ENCODE measurements at places on chromosomes 6 and 20.

DNA sequence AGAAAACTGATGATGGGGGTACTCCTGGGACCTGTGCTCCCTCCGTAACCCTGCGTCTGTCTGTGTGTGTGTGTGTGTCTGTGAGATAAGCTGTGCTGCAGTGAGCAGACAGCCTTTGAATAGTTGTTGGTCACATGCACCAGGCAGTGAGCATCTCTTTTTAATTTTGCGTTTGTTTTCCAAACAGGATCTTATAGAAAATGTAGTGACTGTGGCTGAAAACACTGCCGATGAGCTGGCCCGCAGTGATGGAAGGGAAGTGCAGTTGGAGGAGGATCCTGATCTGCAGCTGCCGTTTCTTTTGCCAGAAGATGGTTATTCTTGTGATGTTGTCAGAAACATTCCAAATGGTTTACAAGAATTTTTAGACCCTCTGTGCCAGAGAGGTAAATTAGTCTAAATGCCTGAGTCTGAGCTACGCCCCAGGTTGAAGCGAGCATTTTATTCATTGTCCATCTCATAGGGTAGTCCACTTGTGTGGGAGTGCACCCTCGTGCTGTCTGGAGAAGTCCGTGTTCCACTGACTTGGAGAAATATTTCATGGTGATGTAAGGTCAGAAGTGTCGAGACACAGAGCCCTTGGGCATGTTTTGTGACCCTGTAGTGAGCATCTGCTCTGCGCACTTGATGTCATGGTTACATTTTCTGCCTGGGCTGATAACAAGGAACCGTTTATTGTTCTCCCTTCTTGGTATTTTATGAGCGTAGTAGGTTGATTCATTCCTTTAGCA lies 78.8 kb upstream of the KIF25 start:
- DNase-seq: no peak

GRCh38 chr6:136226027-136226673 lies 24.0 kb downstream of the MTFR2 start:
- DNase-seq: peak; percentile 73

- DNase-seq: peak; percentile 69
Observed at GRCh38 chr20:47231382-47232039, 125.0 kb downstream of the ZMYND8 start.

- DNase-seq: peak; percentile 56
Observed at GRCh38 chr20:54649511-54649962, 174.1 kb downstream of the DOK5 start.

DNA sequence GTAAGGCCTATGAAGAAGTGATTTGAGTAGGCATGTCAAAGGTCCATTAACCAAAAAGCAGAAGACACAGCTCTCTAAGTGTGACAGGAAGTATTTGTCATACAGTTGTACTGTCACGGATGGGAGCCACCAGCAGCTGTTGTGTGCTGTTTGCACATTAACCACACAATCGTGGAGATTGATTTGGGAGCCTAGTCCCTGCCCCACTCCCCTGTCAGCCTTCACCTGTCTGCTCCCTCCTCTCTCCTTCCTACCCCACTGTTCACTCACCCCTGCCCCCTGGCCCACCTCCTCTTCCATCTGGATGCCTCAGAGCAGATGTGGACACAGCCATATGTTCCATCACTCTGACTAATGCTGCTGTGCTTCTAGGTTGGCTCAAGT lies 124.7 kb upstream of the SPACA1 start:
- DNase-seq: no peak

- DNase-seq: no peak
Observed at GRCh38 chr6:7249391-7249790, 63.6 kb downstream of the SSR1 start.

DNA sequence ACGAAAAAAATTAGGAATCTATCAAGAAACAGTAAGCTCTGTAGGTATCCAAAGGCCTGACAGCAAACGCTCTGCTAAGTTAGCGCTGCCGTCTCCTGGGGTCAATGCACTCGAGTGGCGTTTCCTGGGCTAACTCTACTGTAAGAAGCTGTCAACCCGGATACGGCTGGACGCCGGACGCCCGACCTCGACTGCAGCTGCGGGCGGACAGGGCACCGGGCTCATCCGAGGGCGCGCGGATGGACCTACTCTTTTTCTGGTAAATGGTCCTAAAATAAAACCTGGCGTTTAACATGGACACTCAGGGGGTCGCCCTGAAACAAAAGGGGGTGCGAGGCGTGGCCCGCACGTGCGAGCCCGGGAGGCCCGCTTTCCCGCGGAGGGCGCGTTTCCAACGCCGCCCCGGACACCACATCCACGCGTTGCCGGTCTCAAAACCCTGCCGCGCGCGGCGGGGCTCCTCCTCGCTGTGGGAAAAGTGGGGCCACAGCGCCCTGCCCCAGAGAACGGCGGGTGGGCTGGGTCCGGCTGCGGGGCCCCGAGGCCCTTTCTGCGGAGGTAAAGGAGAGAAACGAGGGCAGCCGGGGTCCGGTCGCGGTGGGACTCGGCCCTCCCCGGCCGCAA lies 537 bp downstream of the TCP1 start:
- DNase-seq: peak; percentile 22

GRCh38 chr6:56742122-56742791 lies 99.6 kb upstream of the DST start:
- DNase-seq: no peak

DNA sequence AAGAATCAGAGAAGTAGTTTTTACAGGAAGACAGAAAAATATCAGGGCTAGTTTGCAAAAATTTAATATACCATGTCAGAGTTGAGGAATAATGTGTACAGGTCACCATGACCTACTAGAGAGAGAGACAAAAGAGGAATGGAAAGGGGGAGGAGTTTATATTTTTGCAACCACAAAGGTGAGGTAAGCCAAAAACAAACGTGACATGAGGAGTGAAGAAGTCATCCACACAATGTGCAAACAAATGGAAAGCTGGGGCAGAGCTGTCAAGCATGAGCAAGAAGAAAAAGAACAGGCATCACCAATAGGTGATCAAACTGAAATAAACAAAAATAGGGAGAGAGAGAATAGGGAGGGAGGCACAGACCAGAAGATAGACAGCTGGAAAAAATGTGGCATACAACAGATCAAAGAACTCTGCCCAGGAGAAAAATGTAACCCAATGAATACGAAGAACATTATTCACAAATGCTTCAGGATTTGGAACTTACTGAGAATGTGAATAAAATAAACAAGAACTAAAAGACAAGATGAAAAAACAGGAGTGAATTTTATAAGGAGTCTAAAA lies 15.5 kb downstream of the RARS2 start:
- DNase-seq: no peak

- DNase-seq: no peak
Observed at GRCh38 chr6:159529934-159530333, 163.1 kb downstream of the SOD2 start.

DNA sequence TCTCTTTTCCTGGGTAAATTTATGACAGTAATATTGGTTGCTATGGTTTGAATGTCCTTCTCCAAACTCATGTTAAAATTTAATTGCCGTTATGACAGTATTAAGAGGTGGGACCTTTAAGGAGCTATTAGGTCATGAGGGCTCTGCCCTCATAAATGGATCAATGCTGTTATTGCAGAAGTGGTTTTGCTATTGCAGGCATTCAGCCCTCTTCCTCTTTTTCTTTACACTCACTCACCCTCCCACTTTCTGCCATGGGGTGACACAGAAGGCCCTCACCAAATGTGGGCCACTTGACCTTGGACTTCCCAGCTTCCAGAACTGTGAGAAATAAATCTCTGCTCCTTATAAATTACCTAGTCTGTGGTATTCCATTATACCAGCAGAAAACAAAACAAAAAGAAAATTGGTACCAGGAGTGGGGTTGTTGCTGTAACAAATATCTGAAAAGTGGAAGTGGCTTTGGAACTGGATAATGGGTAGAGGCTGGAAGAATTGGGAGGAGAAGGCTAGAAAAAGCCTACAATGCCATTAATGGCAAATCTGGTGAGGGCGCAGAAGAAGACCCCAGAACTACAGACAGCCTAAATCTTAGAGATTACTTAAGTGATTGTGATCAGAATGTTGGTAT lies 24.8 kb upstream of the IGF2R start:
- no peak for DNase-seq

- DNase-seq: no peak
Observed at GRCh38 chr20:22684763-22685443, 100.5 kb upstream of the FOXA2 start.

DNA sequence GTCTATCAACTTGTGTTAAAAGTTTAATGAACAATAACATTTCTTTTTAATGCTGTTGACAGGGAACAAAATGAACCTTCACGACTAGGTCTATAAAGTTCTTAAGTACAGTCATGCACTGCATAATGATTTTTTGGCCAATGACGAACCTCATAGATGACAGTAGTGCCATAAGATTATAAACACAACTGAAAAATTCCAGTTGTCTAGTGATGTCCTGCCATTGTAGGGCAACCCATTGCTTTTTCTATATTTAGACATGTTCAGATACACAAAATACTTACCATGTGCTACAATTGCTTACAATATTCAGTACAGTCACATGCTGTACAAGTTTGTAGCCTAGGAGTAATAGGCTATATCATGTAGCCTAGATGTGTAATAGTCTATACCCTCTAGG lies 93.6 kb downstream of the SYNE1 start:
- no peak for DNase-seq

GRCh38 chr20:50514750-50515149 lies 4.6 kb downstream of the PTPN1 start:
- no peak for DNase-seq

DNA sequence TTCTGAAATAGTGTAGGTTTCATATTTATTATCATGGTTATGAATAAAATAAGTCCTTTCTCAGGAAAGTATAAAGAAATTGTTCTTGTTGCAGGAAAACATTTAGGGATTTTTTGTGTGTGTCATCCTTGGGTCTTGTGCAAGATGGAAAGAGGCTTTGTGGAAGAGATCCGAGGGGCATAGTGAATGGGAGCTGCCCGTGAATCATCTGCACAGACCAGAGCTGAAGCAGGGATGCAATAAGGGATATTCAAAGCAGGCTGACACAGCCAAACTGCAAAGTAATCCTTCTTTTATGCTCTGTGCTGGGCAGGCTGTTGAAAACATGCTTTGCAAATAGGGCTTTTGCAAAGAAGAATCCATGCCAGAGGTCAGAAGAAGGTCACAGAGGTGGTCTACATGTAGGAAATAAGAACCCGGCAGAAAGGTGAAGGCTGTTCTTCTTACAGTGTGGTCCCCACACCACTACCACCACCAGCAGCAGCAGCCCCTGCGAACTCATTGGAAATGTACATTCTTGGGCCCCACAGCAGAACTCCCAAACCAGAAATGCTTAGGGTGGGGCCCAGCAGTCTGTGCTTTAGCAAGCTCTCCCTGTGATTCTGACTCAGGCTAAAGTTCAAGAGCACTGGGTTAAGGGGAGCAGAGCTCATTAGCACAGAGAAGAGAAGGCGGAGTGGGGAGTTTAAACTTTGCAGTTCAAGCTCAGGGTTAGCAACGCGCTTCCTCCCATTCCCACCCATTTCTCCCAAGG lies 237.6 kb downstream of the QKI start:
- peak; percentile 21 for DNase-seq

- no peak for DNase-seq
Observed at GRCh38 chr6:49576618-49577017, 26.1 kb downstream of the C6orf141 start.

DNA sequence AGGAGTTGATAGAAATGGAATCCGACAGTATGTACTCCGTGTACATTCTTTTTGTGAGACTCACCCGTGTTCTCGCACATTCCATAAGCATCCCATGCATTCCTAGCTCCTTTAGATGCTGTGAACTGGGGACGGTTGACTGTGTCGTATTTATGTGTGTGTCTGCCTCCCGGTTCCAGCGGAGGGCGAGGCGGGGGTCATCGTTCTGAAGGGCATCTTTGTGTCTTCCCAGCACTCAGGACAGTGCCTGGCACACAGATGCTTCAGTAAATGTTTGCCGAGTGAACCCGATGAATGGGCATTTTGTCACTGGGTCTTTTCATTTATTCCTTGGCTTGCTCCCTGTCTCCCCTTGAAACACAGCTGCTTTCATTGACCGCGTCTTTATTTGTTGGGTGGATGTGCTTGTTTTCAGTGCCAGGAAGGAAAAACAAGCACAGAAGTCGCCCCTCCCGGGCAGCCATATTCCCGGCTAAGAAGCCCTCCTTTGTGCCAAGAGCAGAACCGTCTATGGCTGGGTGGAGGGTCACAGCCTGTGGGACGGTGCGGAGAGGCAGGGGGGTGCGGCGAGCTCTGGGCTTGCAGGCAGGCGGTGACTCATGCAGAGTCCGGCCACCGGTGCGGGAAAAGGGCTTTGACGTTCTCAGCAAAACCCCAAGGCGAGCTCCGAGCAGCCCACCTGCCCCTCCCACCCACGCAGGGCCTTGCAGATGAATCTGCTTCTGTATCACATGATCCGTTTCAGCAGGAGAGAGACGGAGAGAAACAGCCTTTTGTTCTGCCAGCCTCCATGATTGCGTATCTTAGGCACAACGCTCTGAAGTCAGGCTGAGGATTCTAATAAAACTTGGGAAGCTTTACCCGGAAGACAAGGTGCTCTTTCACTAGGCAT lies 11.2 kb upstream of the PSMG4 start:
- DNase-seq: peak; percentile 85

DNA sequence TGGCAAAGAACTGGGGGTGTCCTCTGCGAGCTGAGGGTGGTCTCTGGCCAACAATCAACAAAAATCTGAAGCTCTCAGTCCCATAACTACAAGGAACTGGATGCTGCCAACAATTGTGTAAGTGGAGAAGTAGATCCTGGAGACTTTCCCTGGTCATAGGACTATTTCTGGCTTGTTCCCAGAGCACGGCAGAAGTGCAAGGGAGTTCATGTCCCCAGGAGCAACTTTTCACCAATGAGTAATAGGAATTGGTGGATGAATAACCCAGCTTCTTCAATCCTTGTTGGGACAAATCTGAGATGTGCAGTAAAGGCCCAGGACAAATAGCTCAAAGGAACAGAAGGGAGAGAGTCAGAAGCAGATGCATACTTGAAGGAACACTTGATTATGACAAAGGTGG lies 95.5 kb downstream of the QRSL1 start:
- peak; percentile 54 for DNase-seq

DNA sequence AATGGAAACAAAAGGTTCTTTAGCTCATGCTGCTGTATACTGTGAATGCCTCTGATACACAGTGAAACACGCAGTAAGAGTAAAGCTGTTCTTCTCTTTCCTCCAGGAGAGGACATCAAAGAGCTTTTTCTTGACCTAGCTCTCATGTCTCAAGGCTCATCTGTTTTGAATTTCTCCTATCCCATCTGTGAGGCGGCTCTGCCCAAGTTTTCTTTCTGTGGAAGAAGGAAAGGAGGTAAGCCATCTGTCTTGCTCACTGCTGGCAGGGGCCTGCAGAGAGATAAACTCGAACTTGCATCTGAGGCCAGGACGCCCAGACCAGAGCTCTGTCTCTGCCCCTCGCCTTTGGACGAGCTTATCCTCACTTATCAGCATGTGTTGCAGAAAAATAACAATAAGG lies 37.7 kb downstream of the LY86 start:
- no peak for DNase-seq

- no peak for DNase-seq
Observed at GRCh38 chr6:154234019-154234772, 122.4 kb downstream of the IPCEF1 start.

- no peak for DNase-seq
Observed at GRCh38 chr6:170420791-170421776, 114.5 kb downstream of the FAM120B start.

DNA sequence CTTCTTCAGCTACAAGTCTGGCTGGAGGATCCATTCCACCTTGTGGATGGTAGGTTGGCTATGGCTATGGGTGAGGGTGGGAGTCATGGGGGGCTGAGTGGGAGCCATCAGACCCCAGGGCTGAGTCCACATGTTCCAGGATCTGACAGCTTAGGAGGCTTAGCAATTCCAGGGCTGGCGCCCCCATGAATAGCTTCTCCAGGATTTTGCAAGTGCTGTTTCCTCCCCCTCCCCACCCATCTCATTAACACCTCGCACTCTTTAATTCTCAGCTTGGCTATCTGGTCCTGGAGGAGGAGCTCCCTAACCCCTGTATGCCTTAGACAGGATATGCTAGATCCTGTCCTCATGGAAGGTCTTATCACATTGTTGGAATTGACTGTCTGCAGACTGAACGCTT lies 39.0 kb upstream of the ANGPT4 start:
- DNase-seq: no peak
